ENCODE measurements at places on chromosomes 5 and 9. TPM values are rescaled to one million over a fixed set of nuclear protein-coding genes. Genes with fewer than 3 reads are reported as not detected.

Gene SLC36A3
- polyA plus RNA-seq: not detected

GRCh38 chr5:124410539-124411488 is 335.6 kb downstream of the ZNF608 start:
- no peak for DNase-seq

Gene FAM221B
- 0.48 TPM for polyA plus RNA-seq

Gene PCDHGA6
- 4.6 TPM for polyA plus RNA-seq

DNA sequence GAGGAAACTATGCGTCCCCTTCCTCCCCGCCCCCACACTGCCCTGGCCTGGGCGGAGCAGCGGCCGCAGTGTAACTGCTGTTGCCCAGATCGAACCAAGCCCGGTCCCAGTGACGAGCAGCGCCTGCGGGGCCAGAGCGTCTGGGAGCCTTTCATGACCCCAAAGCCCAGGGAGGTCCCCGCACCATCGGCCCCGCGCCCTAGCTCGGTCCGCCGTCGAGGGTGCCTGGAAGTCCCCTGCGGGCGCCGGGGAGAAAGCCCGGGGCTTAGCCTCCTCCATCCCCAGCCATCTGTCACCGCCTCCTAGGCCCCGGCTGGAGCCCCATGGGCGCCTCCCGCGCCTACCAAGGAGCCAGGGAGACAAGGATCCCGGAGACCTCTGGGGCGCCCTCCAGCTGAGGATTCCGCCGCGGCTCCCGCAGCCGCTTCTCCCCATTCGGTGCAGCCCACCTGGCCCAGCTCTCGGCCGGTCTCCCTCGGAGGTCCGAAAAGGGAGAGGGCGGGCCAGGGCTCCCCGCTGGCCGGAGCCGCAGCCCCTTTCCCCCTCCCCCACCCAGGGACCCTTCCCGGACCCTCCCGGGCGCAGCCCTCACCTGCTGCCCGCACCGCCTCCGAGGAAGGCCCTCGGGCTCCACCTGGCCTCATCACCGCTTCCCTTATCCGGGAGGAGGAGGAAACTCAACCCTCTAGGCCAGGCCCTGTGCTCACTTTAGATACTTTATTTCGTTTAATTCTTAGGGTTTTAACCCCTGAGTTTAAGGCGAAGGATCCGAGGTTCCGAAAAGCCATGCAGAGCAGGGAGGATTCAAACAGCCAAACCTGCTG is 45.6 kb downstream of the APTX start:
- no peak for DNase-seq

Gene SLC27A6
- 5.2 TPM for polyA plus RNA-seq
